ENCODE measurements at places on chromosomes 5 and 9. TPM values are rescaled to one million over a fixed set of nuclear protein-coding genes. Genes with fewer than 3 reads are reported as not detected.

FGF10 gene
- total RNA-seq = 1.3 TPM

TMEM215 gene
- not detected for total RNA-seq

GRCh38 chr5:175772747-175773533, 98.4 kb upstream of the CPLX2 start:
- DNase-seq = no peak

DNA sequence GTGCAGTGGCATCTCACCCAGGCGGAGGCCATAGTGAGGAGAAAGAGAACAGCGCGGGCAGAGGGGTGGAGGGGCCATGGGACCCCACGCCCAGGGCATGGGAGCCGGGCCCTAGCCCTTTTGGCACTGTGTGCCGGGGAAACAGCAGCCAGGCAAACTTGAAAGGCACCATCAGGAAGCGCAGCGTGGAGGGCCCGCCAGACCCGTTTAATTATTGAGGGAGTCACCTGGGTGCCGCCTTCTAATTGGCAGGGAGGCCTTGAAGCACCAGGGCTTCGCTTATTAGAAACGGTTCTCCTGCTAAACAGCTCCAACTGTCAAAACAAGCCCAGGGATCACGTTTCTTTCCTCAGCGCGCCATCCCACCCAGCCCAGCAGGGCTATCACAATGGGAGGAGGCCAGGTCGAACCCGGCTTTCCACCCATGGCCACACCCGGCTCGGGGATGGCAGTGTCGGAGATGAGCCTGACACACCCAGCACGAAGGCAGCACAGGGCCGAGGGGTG, 104.6 kb upstream of the SARDH start:
- no peak for DNase-seq

DNA sequence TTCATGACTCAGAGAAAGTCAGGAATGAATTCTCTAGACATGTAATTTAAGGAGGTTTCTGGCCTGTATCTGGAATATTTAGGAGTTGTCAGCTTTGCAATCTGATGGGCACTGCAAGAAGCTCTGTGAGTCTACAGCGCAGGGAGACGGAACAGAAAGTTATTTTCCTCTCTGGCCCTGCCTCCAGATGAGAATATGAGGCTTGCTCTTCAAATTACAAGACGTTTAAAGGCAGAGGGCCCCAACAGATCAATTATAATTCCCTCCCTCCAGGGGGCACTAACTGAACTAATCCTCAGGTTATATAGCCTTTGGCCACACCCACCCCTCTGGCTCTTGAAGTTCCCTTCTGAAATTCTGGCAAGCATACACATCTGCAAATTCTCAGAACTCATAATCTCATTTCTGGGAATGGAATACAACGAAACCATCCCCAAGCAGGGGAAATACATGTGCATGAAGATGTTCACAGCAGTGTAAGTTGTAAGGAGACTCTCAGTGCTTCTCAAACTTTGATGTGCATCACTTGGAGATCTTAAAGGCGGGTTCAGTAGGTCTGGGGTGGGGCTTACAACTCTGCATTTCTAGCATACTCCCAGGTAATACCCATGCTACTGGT, 307.6 kb downstream of the CWC27 start:
- peak; percentile 61 for DNase-seq

- DNase-seq = no peak
Observed at GRCh38 chr9:92385477-92385876, 18.9 kb downstream of the OGN start.

- DNase-seq = no peak
Observed at GRCh38 chr9:107999011-107999410, 509.4 kb upstream of the KLF4 start.

All from LHCN-M2 (cell line).